CD4-positive, alpha-beta T cell treated with Interferon gamma for 1 hour (primary cell): ENCODE measurements at places on chromosomes 11 and 22.

- no peak for DNase-seq
These were observed 20.5 kb upstream of the RBFOX2 start for GRCh38 chr22:36048911-36049677.

GRCh38 chr22:34299496-34299895 is 379.2 kb upstream of the LARGE1 start:
- DNase-seq = no peak

- DNase-seq = no peak
These were observed 191.4 kb downstream of the DBX1 start for GRCh38 chr11:19968860-19969259.

DNA sequence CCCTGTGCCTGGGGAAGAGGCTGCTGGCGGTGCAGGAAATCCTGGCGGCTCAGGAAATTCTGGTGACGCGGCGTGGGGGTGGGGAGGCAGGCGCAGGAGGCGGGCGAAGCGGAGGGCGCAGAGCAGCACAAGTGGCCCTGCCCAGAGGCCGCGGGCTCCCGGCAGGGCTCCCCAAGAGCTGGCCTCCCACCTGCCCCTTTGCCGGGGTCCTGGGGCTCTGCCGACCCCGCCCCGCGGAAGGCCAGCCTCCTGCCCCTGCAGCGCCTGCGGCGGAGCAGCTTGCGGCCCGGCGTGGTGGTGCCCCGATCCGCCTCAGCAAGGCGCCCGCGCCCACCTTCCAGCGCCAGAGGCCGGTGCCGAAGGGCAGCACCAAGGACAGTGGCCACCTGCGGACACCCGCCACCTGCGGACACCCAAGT is 100.2 kb upstream of the OR4C13 start:
- no peak for DNase-seq

DNA sequence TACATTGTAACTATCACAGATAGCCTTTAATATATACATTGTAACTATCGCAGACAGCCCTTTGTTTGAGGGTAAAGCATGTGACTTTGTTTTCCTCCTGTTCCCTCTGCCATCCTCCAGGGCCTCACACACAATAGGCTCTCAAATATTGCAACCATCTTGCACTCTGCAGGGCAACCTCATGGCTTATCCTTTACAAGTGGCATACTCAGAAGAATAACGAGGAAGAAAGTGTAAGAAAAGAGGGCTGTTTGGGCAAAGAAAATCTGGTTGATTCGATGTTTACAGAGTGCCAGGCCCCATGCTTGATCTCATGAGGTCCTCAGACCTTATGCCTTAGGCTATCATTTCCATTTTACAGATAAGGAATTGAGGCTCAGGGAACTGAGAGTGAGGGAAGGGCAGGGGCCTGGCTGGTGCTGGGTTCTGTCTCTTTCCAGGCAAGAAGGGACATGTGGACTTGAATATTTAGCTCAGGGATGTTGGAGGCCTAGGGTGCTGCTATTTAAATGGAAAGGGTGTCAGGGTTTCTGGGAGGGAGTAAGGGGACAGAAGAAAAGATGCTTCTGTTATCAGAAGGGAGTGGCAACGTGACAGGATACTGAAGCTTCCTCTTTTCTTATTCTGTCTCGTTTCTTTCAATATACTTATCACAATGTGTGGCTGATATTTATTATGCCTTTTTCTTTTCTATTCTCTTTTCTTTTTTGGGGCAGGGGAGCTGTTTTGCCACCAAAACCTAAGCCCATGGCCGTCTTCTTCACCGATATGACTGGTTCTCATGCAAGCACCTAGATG is 1.1 kb upstream of the SAMM50 start:
- no peak for DNase-seq

GRCh38 chr11:64342869-64343745 is 3.1 kb downstream of the CCDC88B start:
- no peak for DNase-seq
